ENCODE measurements at places on chromosomes 16 and 17.

- no peak for DNase-seq
Observed at GRCh38 chr17:10271106-10271562, 72.7 kb upstream of the GAS7 start.

GRCh38 chr17:82909322-82909904 lies 69.6 kb upstream of the ZNF750 start:
- no peak for DNase-seq

DNA sequence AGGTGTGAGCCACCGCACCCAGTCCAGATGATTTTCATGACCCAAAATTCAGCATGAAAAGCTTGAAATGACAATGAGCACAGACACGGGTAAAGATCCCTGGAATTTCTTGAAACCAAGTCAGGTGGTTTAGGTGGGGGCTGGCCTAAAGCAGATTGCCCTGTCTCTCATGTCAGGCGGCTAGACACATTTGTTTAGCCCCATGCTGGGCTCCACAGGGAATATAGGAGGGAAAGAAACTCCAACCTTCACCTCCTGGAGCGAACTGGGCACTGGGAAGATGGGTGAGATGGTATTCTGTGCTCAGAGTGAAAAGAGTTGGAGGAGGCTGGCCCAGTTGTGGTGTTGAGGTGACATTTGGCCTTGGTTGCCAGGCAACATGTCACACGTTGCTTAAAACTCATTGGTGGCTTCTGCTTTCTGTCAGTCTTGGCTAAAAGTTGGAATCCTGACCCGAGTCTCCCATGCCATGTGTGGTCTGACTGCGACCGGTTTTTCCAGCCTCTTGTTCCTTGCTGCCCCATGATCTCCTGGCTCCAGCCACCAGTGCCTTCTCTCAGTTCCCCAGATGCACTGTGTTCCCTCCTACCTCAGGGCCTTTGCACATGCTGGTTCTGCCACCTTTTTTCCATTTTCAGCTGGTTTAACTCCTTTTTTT lies 113.7 kb downstream of the ABCC6 start:
- no peak for DNase-seq

- DNase-seq: no peak
Observed at GRCh38 chr17:6392609-6393350, 42.1 kb downstream of the AIPL1 start.

DNA sequence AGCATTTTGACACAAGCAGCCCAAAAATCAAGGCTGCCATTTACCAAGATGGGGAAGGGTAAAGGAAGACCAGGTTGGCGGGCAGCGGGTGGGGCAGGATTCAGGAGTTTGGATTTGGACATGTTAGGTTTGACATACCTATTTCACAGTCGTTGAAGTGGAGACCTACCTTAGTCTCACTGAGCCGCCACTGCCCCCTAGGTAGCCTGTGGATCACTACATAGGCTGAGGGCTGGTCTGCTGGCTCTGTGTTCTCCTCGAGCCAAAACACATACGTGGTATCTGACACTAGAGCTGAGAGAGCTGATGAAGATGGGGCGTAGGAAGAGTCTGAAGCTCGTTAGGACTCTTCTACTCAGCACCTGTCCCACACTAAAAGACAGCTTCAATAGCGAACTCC lies 115.1 kb downstream of the HIC1 start:
- no peak for DNase-seq

Data from SK-N-SH (cell line).